Right ventricle myocardium inferior (tissue), 1 donor: ENCODE measurements at places on chromosomes 3 and 15. TPM values are rescaled to one million over a fixed set of nuclear protein-coding genes. Genes with fewer than 3 reads are reported as not detected.
A peak's percentile ranks its signal among the peaks of the same experiment; 100 is the strongest.

Gene ADAMTSL3
- total RNA-seq, result 11.5 TPM

Gene ZMYND10
- not detected for total RNA-seq

Gene FBLN2
- 81.1 TPM for total RNA-seq

Gene VIPR1
- 2.1 TPM for total RNA-seq

Gene TMC3
- not detected for total RNA-seq

GRCh38 chr3:85554153-85554552 lies 595.4 kb downstream of the CADM2 start:
- DNase-seq, result no peak

DNA sequence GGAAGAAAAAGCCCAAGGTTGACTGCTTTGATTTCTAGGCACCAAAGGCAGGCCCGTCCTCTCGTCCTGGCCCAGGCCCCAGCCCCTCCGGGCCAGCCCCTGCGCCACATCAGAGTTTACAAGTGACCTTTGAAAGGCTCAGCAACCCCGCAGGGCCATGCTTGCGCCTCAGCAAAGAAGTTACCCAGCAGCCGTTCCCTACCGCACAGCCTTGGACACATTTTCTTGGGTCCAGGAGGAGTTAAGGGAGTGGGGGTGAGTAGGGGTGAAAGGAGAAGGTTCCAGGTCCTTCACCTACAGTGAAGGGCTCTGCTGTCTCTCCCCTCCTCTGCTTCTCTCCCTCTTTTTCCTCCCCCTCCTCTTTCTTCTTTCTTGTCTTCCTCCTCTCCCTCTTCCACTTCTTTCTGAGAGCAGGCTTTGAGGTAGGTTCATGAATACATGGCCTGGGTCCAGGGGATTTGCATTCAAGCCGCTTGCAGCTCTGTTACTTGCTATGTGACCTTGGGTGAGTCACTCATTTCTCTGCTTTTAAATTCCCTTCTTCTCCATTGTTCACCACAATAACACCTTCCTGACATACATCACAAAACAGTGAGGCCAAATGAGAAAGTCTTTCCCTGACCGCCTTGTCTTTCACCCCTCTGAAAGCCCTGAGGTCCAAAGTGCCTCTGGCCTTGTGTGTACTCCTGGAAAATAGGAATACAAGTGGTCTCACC lies 223.3 kb upstream of the TPRG1 start:
- no peak for DNase-seq

DNA sequence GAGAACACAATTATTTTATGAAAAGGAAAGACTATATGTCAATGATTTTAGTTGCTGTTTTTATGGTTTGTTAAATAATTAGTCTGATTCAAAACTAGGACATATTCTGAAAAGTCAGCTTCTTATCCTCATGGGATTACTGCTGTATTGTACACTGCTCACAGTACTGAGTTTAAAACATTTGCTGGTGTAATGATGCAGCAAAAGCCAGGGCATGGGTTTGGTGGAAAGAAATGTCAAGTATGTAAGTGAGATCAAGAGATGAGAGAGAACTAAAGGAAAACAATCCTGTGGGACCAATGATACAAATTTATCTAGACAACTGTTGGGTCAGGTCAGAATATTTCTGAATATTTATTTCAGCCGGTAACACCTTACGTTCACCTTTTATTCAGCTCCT lies 210.1 kb upstream of the ARHGEF26 start:
- no peak for DNase-seq

DNA sequence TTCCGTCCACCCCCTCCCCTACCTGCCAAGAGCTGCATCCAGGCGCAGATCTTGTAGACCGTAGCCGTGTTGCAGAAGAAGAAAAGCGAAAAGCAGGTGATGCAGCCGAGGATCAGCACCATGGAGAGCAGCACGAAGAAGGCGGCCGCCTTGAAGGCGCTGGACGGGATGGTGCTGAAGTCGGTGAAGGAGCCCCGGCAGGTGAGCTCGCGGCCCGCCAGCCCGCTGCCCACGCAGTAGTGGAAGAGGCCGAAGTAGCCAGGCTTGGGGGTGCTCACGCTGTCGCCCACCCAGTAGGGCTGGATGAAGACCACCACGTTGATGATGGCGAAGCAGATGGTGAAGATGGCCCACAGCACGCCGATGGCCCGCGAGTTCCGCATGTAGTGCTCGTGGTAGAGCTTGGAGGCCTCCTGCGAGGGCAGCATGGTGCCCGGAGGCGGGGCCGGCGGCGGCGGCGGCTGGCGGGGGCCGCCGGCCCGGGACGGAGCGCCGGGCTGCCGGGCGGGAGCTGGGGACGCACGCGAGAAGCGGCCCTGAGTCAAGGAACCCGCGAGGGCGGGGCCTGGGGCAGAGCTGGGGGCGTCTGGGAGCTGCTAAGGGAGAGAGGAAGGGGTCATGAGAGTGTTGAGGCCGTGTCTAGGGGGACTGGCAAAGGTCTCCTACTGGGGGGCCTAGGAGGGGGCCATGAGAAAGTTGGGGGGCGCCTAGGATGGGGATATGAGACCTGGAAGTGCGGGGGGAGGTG lies 1.2 kb downstream of the LHFPL4 start:
- DNase-seq, result peak; percentile 66

- no peak for DNase-seq
Measured at GRCh38 chr3:40504636-40505430, 1.0 kb upstream of the ZNF620 start.

DNA sequence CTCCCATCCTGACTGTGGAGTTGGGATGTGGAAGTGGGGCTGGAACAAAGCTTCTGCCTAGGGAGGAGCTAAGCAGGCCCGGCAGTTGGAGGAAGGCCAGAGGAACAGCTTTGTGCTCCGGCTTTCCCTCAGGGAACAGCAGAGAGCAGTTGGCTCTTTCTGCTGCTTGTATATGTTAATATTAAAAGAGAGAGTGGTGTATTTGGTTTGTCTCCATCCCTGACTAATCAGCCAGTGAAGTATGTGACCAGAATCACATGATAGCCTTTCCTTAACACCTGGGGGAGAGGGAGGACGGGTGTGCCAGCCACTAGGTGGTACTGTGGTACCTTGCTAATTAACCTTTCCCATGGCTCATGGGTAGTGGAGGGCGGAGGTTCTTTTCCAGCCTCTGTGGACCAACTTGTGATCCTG lies 10.0 kb downstream of the EIF2B5 start:
- DNase-seq, result no peak
